ENCODE measurements at places on chromosomes 12 and 14. TPM values are rescaled to one million over a fixed set of nuclear protein-coding genes. Genes with fewer than 3 reads are reported as not detected.

The TBX5 gene
- total RNA-seq, result not detected

The FAM90A1 gene
- total RNA-seq, result not detected

The KLRC2 gene
- 0.88 TPM for total RNA-seq

The DCAF4 gene
- total RNA-seq, result 21.0 TPM

The INHBC gene
- total RNA-seq, result not detected

The GPR162 gene
- 1.4 TPM for total RNA-seq

- no peaks in the 10 kb centered on the region for H3K36me3 ChIP-seq
- H3K27me3 ChIP-seq, result no peaks in the 10 kb centered on the region
- no peak overlapping the region for H3K27ac ChIP-seq
Measured at GRCh38 chr12:56695327-56696101, 7.4 kb upstream of the PTGES3 start.

DNA sequence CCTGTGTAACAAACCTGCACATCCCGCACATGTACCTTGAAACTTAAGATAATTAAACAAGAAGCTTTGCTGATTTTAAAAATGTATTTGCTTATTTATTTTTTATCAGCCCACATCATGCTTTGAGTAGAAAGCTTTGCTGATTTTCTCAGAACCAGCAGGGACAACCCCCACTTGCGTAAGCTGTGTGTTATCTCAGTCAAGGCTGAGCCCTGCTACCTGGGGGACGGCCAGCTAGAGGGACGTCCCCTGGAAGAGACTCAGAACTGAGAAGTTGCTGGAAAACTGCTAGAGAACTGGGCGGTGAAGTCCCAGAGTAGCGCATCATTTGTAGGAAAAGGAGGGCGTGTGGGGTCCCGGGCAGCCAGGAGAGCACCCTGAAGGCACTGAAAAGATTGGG, 4.1 kb upstream of the PLEK2 start:
- peaks cover 10% of the 10 kb centered on the region for H3K4me1 ChIP-seq
- H3K36me3 ChIP-seq, result no peaks in the 10 kb centered on the region
- no peak overlapping the region for H3K27ac ChIP-seq
- no peak for DNase-seq

DNA sequence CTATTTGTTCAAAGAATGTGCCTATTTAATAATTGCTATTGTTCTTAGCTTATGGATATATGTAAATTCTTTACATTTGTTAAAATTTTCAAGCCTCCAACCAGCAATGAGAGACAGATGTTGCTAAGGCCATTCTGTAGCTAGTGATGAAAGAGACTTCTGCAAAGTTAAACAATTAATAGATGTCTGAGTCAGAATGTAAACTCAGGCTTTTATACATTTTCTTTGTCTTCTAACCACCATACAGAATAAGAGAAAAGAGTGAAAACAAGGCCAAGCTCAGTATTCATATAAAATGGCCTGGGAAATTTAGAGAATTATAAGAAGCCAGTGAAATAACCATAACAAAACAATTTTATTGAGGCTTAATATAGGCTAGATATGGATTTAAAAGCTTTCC, 1102.3 kb upstream of the SEL1L start:
- no peaks in the 10 kb centered on the region for H3K36me3 ChIP-seq
- no peak for DNase-seq
- no peak overlapping the region for H3K4me3 ChIP-seq
- no peaks in the 10 kb centered on the region for H3K4me1 ChIP-seq
- no peak overlapping the region for H3K27ac ChIP-seq

DNA sequence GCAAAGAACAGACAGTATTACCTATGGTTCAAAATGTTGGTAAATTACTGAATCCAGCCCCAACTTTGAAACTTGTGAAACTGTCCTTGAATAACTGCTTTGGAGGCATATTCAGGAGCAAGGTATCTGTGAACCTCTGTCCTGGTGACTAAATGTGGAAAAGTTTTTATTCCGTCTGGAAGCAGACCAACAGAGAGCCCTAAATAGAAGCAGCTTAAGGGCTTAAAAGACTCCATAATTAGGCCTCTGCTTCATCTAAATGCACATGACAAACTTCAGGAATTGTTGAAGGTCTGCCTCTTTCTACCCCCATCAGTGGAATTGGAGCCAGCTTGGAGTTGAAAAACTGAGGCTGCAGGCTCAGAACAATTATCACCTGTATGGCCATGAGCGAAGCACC, 276.5 kb downstream of the KCNH5 start:
- no peak for DNase-seq
- H3K36me3 ChIP-seq, result no peaks in the 10 kb centered on the region
- no peak overlapping the region for H3K4me3 ChIP-seq
- H3K27ac ChIP-seq, result no peak overlapping the region

DNA sequence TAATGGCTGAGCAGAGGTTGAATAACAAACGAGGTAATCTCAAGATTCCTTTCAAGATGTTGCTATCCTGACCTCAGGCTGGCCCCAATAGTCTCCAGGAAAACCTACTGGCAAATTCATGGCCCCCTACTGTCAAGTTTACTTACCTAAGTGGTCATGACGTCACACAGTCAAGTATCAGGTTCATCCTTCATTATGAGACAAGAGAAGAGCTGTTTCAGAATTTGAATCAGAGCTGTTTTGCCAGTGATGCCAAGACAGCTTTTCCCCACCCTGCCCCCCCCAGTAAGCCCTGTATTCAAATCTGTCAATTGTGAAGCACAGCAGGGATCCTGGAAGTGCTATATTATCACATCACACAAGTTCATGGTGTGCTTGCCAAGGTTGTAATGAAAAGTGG, 509.6 kb downstream of the NOVA1 start:
- no peak overlapping the region for H3K27ac ChIP-seq
- no peaks in the 10 kb centered on the region for H3K27me3 ChIP-seq
- no peak for DNase-seq
- no peak overlapping the region for H3K4me3 ChIP-seq

- H3K27ac ChIP-seq, result no peak overlapping the region
- H3K4me1 ChIP-seq, result peaks cover 18% of the 10 kb centered on the region
- no peak for DNase-seq
- no peaks in the 10 kb centered on the region for H3K36me3 ChIP-seq
Measured at GRCh38 chr14:32200368-32201192, 1.3 kb upstream of the RNU6-7 start.

- peaks cover 41% of the 10 kb centered on the region for H3K36me3 ChIP-seq
- no peak overlapping the region for H3K27ac ChIP-seq
- peak; percentile 34 for DNase-seq
- H3K27me3 ChIP-seq, result no peaks in the 10 kb centered on the region
- peaks cover 7% of the 10 kb centered on the region for H3K4me1 ChIP-seq
Measured at GRCh38 chr12:117152793-117153775, 37.2 kb downstream of the FBXO21 start.

- H3K27me3 ChIP-seq, result peaks cover 33% of the 10 kb centered on the region
- H3K4me3 ChIP-seq, result no peak overlapping the region
- H3K36me3 ChIP-seq, result no peaks in the 10 kb centered on the region
- H3K27ac ChIP-seq, result no peak overlapping the region
- DNase-seq, result no peak
Measured at GRCh38 chr14:37580146-37580545, 14.9 kb downstream of the FOXA1 start.

Measured in osteoblast (primary cell).